ENCODE measurements at places on chromosomes 4 and X. TPM values are rescaled to one million over a fixed set of nuclear protein-coding genes. Genes with fewer than 3 reads are reported as not detected.

RXFP1 gene
- polyA plus RNA-seq, result not detected

CHRDL1 gene
- not detected for polyA plus RNA-seq

PPP4R3C gene
- not detected for polyA plus RNA-seq

ZAR1 gene
- polyA plus RNA-seq, result not detected

PDGFC gene
- polyA plus RNA-seq, result 5.0 TPM

CCDC120 gene
- 0.89 TPM for polyA plus RNA-seq

IL9R gene
- polyA plus RNA-seq, result 0.25 TPM

SPON2 gene
- 0.74 TPM for polyA plus RNA-seq

CLGN gene
- polyA plus RNA-seq, result 0.54 TPM

LDOC1 gene
- polyA plus RNA-seq, result not detected

EDNRA gene
- not detected for polyA plus RNA-seq

SLITRK4 gene
- 13.2 TPM for polyA plus RNA-seq

TMEM144 gene
- 8.9 TPM for polyA plus RNA-seq

OPRPN gene
- polyA plus RNA-seq, result not detected

TMPRSS11F gene
- not detected for polyA plus RNA-seq

SH2D1A gene
- 0.24 TPM for polyA plus RNA-seq

PCDH19 gene
- polyA plus RNA-seq, result not detected

UPF3B gene
- 1.2 TPM for polyA plus RNA-seq

TRIML2 gene
- polyA plus RNA-seq, result not detected

RAB9B gene
- polyA plus RNA-seq, result 0.01 TPM

NDNF gene
- polyA plus RNA-seq, result not detected

GAB1 gene
- 3.1 TPM for polyA plus RNA-seq

DGKQ gene
- polyA plus RNA-seq, result 33.2 TPM

TCEAL9 gene
- 0.49 TPM for polyA plus RNA-seq

CDS1 gene
- 0.13 TPM for polyA plus RNA-seq

F8 gene
- polyA plus RNA-seq, result 4.3 TPM

GALNT7 gene
- polyA plus RNA-seq, result 19.7 TPM

FAAH2 gene
- polyA plus RNA-seq, result not detected

SMIM10 gene
- 0.26 TPM for polyA plus RNA-seq

MAGEA12 gene
- polyA plus RNA-seq, result not detected

CD38 gene
- 5.1 TPM for polyA plus RNA-seq

DCAF4L1 gene
- polyA plus RNA-seq, result not detected

PFKFB1 gene
- 0.11 TPM for polyA plus RNA-seq

CITED1 gene
- polyA plus RNA-seq, result 0.14 TPM

All from CD14-positive monocyte (primary cell).